Activated T-helper 17 cell treated with anti-CD3 and anti-CD28 coated beads, Interleukin-2, amount 50 U/mL, for 72 hours (primary cell): ENCODE measurements at places on chromosomes 1 and 21. TPM values are rescaled to one million over a fixed set of nuclear protein-coding genes. Genes with fewer than 3 reads are reported as not detected.

GRCh38 chr1:245480393-245481120, 325.8 kb downstream of the KIF26B start:
- no peak for ATAC-seq

DNA sequence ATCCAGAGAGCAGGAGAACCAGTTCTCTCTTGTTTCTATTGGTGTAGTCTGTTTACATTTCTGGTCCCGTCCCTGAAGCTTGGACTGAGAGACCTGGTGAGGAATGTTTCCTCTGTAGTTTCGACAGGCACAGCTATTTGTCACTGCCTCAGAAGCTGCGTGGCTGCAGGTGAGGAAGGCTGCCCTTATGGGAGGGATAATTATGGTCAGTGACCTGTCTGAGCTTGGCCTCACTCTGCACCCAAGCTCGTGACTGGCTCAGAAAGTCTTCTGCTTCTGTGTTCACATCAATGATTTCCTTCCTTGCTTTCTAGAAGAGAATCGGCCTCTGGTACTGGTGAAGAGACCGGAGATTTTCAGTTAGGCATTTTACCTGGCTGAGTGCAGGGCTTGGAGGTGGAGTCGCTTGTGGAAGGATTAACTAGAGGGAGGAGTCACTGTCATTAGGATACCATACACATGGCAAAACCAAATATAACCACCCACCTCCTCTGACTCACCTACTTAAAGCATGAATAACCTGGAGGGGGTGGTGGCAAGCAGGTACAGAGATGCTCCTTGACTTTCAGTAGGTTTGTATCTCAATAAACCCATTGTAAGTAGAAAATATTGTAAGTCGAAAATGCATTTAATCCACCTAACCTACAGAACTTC, 19.9 kb upstream of the WDR26 start:
- ATAC-seq = peak; percentile 72

- ATAC-seq = no peak
Observed at GRCh38 chr1:173798078-173798477, 26.4 kb upstream of the DARS2 start.

PPIE gene
- total RNA-seq = 68.7 TPM

- ATAC-seq = no peak
Observed at GRCh38 chr1:28249866-28250295, 9.4 kb upstream of the SESN2 start.

DNA sequence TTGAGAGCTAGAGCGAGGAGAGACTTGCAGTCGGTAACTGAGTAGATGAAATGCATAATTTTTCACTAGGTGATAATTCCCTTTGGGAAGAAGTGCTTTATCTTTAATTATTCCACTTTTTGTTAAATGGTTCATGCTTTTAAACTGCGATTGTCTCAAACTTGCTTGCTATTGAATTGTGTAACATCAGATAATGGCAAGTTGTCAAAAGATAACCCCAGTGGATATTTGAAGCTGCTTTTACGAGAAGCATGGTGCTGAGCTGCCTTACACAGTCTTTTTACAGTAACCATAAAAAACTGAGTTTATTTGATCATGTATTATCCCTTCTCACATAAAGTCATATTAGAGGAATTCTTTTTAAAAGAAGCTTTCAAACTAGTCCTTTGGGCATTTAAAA, 30.2 kb downstream of the TMEM50B start:
- no peak for ATAC-seq

GRCh38 chr1:48000883-48001282, 3.7 kb upstream of the TRABD2B start:
- ATAC-seq = no peak

GRCh38 chr1:183194527-183195141, 8.6 kb downstream of the LAMC2 start:
- peak; percentile 87 for ATAC-seq

SLC2A5 gene
- 0.87 TPM for total RNA-seq

- ATAC-seq = no peak
Observed at GRCh38 chr1:175504875-175505555, 238.4 kb downstream of the TNR start.

WDR64 gene
- not detected for total RNA-seq

SLC45A1 gene
- 0.42 TPM for total RNA-seq

ACTN2 gene
- total RNA-seq = 0.06 TPM

CYP4A11 gene
- total RNA-seq = not detected
